ENCODE measurements at places on chromosomes 6 and 20.

DNA sequence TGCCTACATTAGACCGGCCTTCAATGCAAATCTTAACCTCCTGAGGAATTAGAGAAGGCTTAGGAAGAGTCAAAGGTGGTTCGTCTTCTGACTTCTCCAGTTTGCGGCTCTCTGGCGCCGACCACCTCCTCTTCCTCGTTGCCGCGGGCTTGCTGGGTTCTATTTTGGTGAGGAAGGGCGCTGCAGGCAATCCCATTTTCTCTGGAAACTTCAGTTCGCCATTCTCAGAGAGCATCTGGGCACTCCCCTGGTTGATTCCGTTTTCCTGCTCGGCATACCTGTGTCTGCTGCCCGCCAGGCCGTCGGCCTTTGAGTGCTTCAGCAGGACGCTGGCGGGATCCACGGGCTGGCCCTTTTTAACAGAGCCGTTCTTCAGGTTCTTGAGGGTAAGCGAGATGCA, 67.9 kb downstream of the GMPR start:
- DNase-seq, result no peak

GRCh38 chr20:47502271-47503239, 868 bp downstream of the NCOA3 start:
- DNase-seq, result no peak

DNA sequence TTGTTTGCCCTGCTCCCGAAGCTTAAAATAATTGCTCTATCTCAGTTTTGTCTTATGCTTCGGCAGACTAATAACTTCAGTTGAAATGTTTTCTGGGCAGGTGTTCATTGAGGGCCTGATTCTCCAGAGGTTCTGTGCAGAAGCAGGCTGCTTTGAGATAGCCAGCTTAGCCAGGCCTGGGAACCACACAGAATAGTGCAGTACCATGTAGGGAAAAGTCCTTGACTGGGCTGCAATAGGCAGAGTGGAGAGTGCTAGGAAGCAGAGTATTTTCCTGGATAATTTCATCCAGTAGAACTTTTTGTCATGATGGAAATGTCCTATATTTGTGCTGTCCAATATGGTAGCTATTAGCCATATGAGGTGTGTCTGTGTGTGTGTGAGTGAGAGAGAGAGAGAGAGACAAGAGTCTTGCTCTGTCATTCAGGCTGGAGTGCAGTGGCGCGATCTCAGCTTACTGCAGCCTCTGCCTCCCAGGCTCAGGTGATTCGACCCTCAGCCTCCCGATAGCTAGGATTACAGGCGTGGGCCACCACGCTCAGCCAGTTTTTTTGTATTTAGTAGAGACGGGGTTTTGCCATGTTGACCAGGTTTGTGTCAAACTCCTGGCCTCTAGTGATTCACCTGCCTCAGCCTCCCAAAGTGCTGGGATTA, 15.9 kb downstream of the TOP1 start:
- DNase-seq, result no peak

DNA sequence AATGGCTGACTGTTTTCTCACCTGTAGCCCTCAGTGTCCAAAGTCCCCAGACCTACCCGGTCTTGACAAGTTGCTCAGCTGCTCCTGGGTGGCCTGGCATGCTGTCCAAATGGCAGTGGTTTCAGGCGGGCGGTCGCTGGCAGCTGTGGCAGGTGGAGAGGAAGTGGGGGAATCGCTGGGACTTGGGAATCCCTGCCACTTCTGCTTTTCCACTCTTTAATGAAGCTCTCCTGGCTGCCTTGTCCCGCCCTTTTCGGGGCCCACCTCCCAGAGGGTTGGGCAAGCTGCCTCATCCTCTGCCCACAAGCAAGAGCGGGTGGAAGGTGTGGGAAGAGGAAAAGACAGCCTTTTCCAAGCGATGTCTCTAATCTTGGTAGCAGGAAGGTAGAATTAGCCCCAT, at the start of gene OCSTAMP:
TSS of gene OCSTAMP (minus strand) at position 194 of the 400 bp plus-strand sequence. CDS start at position 100, 94 bp downstream.
- no peak for DNase-seq

GRCh38 chr6:13461307-13461706, 26.1 kb downstream of the GFOD1 start:
- no peak for DNase-seq

DNA sequence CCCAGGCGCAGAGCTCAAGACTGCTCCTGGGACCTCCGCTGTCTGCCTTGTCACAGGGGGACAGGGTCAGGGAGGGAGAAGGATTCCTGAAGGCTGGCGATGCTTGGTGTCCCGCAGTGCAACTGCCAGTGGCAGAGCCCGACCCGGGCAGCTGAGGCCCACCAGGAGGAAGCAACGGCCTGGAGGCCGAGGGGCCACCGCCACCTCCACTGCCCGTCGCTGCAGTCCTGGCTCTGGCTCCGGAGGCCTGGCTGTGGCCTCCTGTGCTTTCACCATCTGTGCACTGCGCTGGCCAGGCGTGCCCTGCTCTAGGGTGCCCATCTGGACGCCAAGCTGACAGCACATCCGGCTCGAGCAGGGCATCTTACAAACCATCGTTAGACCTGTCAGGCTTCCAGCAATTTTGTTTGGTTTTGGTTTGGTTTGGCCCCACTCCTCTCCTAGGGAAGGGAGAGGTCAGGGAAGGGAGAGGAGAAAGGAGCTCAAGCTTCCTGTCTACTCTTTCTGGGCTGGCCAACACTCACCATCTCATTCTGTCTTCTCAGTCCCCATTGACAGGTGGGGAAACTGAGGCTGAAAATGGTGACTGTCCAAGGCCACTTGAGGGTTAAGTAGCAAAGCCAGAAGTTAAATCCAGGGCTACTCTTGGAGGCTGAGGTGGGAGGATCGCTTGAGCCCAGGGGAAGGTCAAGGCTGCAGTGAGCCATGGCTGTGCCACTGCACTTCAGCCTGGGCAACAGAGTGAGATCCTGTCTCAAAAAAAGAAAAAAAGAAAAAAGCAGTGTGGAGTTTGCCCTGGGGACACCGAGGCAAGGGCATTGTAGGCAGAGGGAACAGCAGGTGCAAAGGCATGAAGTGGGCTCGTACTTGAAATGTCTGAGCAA, 37.7 kb upstream of the NOL4L start:
- no peak for DNase-seq

DNA sequence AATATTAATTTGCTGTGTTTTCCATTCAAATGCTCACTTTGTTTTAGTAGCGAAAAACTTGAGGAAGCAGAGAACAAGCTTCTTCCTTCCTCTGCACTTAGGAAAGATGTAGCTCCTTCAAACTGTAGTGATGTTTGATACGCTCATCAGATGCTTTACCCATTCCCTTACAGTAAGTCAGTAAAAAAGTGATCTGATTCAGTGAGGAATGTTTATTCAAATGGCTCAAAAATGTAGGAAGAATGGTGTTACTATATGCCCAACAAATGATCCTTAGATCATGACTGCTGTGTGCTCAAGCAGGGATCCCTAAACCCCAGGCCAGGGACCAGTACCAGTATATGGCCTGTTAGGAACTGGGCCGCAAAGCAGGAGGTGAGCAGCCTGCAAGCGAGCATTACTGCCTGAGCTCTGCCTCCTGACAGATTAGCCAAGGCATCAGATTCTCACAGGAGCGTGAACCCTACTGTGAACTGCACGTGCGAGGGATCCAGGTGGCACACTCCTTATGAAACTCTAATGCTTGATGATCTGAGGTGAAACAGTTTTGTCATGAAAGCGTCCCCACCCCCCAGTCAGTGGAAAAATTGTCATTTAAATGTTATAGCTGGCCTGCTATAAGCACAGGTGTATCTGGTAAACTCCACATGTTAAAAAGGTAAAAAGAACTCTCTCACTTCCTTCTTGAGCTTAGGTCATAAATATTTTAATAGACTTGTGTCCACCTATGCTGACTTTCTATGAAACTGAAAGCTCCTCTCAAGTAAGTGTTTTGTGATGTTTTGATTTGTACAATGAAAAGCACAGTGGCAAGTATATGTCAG, 187.2 kb downstream of the FOXC1 start:
- no peak for DNase-seq

DNA sequence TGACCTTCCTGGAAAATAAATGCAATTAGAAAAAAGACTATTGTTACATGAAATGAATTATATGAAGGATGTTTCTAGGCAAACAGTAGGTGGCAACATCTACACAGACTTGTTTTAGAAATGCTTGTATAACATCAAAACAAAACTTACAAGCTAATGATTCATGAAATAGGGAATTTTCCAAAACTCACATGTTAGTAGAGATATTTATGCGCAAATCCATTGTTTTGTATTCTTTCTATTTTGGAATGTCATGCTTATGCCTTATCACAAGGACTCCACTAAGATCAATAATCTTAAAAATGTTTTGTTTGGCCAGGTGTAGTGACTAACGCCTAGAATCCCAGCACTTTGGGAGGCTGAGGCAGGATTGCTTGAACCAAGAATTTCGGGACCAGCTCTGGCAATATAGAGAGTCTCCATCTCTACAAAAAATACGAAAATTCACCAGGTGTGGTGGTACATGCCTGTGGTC, 32.3 kb upstream of the LGSN start:
- DNase-seq, result no peak
